Right ventricle myocardium inferior (tissue), 1 donor: ENCODE measurements at places on chromosomes 2 and 18. TPM values are rescaled to one million over a fixed set of nuclear protein-coding genes. Genes with fewer than 3 reads are reported as not detected.

DNA sequence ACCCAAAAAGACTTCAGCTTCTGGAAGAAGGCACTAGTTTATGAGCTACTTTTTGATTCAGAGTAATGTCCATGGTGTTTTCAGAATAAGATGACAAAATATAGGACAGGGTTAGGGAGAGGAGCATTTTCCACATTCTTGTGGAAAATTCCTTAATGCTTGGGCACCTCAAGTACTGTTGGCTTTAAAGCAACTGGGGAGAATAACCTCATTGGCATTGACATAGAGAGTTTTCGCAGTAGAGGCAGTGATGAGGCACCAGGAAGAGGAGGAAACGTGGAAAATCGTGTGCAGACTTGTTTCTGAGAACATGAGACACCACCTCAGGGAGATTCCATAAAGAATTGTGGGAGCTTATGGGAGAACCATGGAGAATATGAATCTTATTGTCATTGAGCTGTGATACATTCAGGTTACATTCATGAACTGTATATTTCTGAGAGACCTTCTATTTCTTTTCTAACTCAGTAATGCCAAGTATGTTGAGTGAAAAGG lies 929.0 kb upstream of the NRXN1 start:
- DNase-seq = no peak

DNA sequence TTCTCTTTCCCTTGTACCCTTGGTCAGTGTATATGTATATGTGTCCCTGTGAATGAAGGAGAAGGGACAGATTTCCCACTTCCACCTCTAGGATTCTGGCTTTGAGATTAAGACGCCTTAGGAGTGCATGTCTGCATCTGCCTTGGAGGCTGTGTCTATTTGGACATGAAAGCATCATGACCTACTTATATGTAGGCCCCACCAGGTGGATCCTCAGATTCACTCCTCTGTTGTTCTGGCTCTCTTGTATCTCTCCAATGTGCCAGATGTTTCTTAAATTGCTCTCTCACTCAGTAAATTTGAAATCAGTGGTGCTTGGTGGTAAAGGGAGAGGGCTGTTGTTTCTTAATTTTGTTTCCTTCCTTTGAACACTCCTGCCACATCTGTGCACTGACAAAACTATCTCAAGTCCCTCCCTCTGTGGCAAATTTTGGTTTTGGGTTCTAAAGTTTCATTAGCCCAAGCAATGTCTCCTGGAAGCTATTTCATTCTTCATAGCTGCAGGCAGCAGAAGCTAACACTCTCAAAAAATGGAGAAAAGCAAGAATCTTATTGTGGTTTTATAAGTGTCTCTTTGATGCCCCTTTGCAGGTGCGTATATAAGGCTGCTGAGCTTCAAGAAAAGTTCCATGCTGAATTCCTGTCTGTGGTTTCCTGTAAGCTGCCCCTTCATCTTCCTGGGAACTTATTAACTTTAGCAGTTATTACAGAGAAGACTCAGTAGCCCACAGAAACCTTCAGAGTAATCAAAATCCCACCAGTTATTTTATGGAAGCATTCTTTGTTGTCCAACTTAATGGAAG lies 179.7 kb upstream of the SETBP1 start:
- DNase-seq = no peak

Gene SLC11A1
- 5.4 TPM for total RNA-seq

- DNase-seq = no peak
These were observed 86.8 kb downstream of the MAIP1 start for GRCh38 chr2:200042102-200042735.

- DNase-seq = no peak
These were observed 435.0 kb downstream of the RNF144A start for GRCh38 chr2:7352191-7352590.

DNA sequence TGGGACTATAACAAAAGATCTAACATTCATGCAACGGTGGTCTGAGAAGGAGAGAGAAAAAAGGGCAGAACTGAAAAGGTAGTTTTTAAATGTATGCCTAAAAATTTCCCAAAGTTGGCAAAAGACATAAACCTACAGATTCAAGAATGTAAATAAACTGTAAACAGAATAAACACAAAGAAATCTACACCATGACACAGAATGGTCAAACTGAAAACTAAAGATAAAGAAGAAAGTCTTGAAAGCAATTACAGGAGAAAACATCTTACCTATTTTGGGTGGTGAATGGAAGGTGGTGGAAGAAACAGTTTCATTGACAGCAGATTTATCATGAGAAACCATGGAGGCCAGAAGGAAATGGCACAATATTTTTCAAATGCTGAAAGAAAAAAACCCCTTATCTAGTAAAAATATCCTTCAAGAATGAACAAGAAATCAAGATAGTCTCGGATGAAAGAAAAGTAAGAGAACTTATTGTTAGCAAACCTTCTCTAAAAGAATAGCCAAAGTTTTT lies 35.6 kb upstream of the ZNF397 start:
- no peak for DNase-seq

Gene CRYBA2
- total RNA-seq = not detected

- DNase-seq = no peak
These were observed 58.2 kb upstream of the MEX3C start for GRCh38 chr18:51255693-51256092.

- DNase-seq = no peak
These were observed 390.3 kb downstream of the GPD2 start for GRCh38 chr2:156826341-156826933.

Gene MPP4
- total RNA-seq = not detected

Gene GPR55
- total RNA-seq = not detected

DNA sequence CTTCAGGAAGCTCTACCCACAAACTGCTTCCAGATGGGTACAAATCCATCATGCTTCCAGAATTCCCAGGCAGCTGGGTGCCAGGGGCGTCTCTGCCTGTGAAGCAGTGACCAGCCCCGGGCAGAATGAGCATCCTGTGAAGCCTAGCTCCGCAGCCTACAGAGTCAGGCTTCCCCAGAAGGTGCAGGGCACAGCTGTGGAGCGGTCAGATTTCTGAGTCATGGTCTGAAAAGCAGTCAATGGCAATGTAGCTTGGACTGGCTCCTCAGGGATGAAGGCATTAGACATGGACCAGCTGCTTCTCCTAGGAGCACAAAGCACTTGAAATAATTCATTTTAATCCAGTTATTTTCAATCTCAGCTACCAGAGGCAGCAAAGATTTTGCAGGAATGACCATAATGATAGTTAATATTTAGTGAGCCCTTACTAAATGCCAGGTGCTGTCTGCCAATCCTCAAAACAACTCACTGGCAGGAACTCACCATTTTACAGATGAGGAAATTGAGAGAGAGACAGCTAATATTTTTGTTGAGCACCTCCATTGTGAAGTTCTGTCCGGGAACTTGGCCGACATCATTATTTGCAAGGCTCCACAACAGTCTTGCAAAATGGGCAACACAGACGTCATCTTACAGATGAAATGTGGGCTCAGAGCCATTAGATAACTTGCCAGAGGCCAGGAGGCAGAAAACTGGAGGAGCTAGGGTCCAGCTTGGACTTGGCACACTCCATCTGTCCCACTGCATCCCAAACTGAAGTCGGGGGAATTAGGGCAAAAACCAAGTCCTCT lies 31.7 kb downstream of the ACMSD start:
- DNase-seq = no peak

GRCh38 chr2:222479859-222480258 lies 55.5 kb downstream of the SGPP2 start:
- no peak for DNase-seq

DNA sequence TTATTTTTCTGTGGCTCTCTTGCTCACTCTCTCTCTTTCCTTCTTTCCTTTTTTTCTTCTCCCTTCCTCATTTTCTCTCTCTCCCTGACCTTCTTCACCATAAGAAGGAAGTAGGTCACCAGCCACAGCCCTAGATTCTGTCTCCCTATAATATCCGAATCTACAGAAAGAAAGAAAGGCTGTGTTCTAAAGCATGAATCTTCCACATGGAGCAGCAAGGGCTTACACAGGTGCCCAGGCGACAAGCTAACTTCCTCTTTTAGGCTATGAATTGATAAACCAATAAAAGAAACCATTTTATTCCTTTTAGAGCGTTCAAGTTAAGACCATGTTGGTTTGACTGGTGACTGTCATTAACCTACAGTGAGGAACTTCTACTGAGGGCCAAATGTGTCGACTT lies 49.3 kb downstream of the CACNB4 start:
- DNase-seq = no peak

DNA sequence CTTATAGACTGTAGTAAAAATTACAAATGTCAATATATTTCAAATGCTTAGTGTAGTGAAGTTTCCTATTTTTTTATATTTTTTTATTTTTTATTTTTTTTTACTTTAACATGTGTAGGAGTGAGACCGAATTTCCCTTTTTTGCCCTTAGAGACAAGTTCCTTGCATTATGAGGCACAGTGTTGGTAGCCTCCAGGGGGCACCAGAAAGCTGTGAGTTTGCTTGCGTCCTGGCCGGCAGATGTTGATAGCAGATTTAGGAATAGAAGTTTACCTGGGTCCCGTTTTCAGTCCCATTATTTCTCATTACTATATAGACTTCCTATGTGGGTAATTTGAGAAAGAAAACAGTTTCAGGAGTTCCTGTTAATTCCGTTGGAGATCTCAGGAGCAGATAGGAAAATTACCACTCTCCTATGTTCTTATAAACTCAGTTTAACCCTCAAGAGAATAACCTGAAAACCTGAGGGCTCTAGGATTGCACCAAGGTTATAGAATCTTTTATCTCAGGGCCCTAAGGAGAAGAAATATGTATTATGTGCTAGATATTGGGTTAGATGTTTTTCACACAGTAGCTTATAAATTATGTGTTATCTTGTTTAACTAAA lies 157.5 kb upstream of the SESTD1 start:
- peak; percentile 70 for DNase-seq

DNA sequence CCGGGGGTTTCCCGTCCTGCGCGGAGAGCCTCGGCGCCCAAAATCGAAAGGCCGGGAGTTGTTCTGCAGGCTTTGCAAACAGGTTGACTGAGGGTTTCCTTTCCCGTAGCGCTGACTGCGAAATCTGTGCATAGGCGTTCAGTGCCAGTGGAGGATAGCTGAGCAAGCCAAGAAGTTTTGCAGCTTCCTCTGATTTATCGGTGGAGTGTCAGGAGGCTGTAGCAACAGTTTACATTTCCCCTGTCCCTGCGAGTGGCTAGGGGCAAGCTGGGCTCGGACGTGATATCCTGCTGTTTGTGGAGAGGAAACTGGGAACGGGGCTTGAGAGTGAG lies 694 bp downstream of the THSD7B start:
- DNase-seq = no peak

DNA sequence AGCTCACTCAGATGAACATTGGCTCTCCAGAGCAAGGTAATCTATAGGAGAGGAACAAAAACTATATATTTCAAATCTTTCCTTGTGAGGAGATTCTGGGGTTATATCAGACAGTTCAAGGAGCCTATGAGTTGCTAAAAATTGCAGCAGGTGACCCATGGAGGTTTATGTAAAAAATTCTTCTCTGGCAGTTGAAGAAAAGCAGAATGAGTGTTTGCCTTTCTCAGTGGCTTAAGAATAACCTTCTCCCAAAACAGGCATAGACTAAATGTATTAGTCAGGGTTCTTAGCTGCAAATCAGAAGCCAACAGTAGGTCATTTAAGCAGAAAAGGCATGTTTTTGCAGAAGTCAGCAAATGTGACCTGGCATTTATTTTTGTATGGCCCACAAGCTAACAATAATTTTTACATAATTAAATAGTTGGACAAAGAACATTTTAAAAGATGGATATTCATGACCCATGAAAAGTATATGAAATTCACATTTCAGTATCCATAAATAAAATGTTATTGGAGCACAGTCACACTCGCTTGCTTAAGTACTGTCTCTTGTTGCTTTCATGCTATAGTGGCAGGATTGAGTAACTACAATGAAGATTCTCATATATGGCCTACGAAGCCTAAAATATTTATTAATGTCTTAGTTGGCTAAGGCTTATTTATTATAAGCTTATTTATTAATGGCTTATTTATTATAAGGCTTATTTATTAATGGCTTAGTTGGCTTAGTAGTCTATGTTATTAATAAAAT lies 93.4 kb upstream of the TLK1 start:
- DNase-seq = no peak

- no peak for DNase-seq
These were observed 58.2 kb downstream of the FSIP2 start for GRCh38 chr2:185796758-185797157.

Gene IL1R2
- total RNA-seq = 1.3 TPM

DNA sequence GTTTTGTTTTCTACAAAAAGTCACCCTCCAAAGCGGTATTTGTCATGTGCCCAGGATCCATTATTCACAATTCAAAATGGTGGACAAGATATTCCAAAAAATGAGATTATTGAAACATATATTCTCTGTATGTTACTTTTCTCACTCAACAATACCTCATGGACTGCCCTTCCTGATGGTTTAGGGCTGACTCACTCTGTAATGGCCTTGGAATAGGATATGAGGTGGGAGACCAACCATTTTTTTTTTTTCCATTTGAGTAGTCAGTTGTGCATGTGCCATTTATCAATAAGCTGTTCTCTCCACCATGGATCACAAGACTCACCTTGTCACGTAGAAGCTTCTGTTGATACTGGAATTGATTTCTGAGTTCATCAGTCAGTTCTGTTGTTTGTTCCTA lies 64.5 kb downstream of the LYPD6 start:
- DNase-seq = no peak

- DNase-seq = no peak
These were observed 41.3 kb upstream of the ZNF532 start for GRCh38 chr18:58823412-58823811.

GRCh38 chr2:147524912-147525311 lies 319.9 kb upstream of the ACVR2A start:
- no peak for DNase-seq
